ENCODE measurements at places on chromosomes 6 and 20.

DNA sequence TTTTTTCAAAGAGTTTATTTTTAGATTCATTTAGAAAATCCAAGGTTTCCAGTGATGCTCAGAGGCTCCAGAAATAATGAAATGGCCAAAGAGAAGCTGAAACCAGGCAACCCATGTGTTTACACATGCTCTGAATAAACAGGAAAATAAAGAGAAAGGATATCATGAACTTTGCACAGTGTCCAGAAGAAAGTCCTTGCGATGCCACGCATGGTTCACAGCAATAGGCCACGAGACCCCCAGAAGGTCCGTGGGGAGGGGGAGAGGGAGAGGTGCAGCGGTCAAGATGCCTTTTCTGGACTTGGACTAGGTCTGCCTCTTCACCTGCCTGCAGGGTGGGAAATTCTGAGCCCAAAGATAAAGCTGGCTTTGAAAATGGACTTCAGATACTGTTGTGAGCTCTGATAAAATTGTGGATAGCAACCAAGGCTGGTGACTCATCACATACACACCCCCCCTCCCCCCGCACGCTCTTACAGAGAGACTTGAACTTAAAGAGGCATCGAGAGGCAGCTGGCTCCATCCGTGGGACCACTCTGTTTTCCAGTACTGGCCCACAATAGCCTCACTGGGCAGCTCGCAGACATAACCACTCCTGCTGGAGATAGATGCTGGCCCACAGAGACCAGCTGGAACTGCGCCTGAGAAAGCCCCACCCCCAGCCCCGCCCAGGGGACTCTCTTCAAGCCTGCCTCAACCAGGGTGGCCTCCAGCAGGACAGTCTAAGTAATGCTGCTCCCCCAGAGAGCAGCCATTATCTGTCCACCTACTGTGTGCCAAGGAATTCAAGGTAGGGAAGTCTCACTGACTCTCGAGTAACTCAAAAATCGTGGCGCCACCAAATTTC is 21.2 kb upstream of the NFATC2 start:
- no peak for DNase-seq

- no peak for DNase-seq
Measured at GRCh38 chr20:10789386-10789785, 115.6 kb upstream of the JAG1 start.

DNA sequence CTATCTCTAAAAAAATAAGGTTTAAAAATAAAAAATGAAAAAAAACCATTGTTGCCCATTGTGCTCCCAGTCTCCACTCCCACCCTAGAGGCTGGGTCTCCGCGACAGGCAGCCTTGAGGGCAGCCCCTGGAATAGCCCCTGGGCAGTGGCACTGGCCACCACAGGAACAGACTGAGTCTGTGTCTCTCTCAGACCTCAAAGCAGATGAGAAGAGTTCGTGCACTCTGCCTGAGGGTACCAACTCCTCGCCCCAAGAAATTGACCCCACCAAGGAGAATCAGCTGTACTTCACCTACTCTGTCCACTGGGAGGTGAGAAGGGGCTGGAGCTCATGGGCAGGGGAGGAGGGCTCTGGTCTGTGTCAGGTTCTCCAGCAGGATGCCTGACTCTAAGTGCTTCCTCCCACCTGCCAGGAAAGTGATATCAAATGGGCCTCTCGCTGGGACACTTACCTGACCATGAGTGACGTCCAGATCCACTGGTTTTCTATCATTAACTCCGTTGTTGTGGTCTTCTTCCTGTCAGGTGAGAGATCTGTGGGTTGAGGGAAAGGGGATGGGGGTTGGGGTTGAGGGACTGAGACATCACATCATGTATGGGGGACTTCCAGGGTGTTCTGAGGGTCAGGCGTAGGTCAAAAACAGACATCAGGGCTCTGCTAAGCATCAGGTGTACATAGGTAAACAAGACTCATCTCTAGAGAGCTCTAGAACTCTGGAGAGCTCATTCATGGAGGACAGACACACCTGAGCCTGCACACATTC is 35.6 kb downstream of the TM9SF4 start:
- DNase-seq: no peak

DNA sequence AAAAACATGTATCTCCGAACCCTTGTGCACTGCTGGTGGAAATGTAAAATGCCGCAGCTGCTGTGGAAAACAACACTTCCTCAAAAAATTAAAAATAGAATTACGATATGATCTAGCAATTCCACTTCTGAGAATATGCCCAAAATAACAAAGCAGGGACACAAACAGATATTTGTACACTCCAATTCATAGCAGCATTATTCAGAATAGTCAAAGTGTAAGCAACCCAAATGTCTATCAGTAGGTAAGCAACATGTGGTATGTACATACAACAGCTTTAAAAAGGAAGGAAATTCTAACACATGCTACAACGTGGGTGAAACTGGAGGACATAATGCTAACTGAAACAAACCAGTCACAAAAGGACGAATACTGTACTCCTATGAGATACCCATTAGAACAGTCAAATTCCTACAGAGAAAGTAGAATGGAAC is 5.7 kb upstream of the RAB5IF start:
- no peak for DNase-seq

DNA sequence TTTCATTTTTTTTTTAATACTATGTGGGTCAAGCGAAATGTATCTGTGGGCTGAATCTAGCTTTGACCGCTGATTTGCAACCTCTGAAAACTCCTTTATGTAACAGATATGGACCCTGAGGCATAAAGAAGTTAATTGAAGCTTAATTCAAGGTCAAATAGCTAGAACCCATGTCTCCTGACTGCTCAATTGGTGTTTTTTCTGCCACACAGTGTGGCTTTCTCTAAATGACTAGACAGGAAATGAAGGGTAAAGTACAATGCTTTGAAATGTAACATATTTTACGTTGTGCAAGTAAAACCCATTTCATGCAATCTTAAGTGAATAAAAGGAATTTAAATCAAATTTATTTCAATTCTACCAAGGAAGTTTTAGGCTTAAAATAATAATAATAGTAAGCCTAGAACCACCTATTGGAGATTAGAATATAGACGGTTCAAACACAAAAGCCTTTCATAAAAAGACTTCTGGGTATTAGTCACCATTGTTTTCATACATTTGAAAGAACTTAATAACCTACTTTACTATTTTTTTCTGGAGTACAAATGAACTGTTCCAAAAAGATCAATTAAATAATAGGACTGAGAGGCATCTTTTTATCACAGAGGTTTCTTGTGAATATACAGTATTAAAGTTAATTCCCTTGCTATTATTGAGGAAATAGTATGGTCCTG is 279.8 kb downstream of the EPHA7 start:
- DNase-seq: no peak

DNA sequence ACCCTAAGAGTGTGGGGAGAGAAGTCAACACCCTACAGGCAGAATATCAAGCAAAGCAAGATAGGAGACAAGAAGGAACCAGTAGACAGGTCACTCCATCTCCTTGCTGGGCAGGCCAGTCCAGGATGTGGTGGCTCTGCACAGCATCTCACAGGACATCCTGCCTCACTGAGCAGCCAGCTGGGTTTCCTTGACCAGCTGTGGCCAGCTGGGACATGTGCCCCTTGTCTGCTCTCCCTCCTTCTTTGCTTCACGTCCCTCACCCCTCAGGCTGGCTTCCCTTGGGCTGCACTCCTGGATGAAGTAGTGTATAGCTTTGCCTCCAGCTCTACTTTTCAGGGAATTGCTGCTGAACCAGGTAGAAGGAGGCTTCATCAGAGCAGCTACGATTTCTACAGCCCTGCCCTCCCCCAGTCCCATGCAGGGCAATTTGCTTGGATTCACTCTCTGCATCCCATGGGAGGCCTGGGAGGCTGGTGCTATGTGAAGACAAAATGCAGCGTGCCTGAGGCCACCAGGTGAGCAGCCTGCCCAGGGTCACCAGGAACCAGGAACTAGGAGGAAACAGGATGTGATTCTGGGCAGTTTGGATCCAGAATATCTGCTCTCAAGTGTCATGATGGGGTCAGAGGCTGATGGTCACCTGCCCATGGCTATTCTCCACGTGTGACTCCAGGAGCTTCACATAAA is 110.0 kb upstream of the PMEPA1 start:
- DNase-seq: no peak

DNA sequence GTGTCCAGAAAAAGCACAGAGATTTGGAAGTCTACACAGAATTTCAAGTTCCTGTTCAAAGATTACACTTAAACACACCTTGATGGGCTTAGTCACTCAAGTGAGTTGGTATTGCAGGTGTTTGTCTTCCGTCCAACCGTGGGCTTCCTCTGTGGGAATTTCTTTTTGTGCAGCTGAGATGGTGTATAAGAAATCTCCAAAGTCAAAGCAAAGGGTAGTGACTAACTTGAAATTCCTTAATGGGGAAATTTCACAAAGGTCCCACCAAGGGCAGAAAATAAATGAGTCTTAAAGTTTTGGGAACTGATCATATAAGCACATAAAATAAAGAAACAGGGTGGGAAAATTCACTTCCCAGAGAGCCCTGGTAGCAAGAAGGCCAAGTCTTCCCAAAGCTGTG is 102.0 kb upstream of the TNFAIP3 start:
- DNase-seq: no peak

GRCh38 chr6:155142168-155143028 is 121.4 kb upstream of the CLDN20 start:
- DNase-seq: no peak

DNA sequence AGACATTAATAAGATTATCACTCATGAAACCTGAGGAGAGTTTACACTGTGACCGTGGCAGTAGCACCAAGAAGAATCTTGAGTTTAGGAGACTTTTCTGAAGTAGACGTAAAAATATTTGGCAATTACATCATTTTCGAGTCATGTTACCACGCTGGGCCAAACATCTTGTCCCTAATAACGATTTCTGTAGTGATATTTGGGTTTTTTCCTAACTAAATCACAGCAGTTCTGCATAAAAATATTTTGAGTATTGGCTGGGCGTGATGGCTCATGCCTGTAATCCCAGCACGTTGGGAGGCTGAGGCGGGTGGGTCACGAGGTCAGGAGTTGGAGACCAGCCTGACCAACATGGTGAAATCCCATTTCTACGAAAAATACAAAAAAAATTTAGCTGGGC is 262.4 kb downstream of the PHF3 start:
- no peak for DNase-seq

DNA sequence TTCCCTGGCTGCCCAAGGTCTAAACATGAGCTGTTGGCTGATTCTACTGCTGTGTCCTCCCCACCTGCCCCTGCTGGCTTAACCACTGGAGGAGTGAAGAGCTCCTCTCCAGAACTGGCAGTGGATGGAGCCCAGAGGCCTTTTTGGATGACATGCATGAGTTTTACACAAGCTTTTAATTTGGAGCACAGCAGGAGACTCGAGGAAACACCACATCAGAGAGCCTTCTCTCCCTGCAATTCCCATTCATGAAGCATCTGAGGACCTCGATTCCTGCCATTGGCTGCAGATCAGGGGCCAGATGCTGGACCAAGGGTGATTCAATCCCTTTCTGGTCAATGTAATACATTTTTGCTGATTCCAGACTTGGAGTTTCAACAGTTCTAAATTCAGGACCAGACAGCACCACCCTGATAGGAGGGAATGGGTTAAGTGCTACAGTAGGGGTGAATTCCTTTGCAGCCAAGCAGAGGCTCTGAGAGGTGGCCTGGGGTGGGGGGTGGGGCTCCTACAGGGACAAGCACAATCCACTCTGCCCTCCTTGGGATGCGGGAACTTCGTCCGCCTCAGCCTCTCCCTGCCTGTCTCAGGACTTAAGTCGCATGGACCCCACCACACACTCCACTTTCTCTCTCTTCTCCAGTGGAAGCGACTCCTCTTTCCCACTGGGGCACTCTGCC is 599 bp upstream of the PSORS1C1 start:
- DNase-seq: no peak

All from AML-193 (cell line).